ENCODE measurements at places on chromosomes 1 and 21.
A peak's percentile ranks its signal among the peaks of the same experiment; 100 is the strongest.

- DNase-seq = no peak
Observed at GRCh38 chr1:71916894-71917293, 365.4 kb downstream of the NEGR1 start.

- no peak for DNase-seq
Observed at GRCh38 chr1:76868916-76869315, 1.6 kb downstream of the ST6GALNAC5 start.

GRCh38 chr1:245512980-245513578 is 358.3 kb downstream of the KIF26B start:
- no peak for DNase-seq

DNA sequence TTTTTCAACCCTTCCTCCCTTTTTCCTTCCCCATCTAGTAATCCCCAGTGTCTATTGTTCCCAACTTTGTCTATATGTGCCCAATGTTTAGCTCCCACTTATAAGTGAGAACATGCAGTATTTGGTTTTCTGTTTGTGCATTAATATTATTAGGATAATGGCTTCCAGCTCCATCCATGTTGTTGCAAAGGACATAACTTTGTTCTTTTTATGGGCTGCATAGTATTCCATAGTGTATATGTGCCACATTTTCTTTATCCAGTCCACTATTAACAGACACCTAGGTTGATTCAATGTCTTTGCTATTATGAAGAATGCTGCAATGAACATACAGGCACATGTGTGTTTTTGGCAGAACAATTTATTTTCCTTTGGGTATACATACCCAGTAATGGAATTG is 121.0 kb upstream of the C1orf105 start:
- no peak for DNase-seq

GRCh38 chr1:40870135-40870728 is 8.1 kb upstream of the CITED4 start:
- no peak for DNase-seq

DNA sequence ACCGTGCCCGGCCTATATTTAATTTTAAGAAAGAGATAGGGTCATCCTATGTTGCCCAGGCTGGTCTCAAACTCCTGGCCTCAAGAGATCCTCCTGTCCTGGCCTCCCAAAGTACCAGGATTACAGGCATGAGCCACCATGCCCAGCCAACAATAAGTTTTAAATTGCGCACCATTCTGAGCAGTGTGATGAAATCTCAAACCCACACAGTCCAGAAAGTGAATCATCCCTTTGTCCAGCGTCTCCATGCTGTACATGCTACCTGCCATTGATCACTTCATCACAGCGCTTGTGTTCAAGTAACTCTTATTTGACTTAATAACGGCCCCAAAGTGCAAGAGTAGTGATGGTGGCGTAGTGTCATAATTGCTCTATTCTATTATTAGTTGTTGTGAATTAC is 75.4 kb downstream of the APP start:
- no peak for DNase-seq

DNA sequence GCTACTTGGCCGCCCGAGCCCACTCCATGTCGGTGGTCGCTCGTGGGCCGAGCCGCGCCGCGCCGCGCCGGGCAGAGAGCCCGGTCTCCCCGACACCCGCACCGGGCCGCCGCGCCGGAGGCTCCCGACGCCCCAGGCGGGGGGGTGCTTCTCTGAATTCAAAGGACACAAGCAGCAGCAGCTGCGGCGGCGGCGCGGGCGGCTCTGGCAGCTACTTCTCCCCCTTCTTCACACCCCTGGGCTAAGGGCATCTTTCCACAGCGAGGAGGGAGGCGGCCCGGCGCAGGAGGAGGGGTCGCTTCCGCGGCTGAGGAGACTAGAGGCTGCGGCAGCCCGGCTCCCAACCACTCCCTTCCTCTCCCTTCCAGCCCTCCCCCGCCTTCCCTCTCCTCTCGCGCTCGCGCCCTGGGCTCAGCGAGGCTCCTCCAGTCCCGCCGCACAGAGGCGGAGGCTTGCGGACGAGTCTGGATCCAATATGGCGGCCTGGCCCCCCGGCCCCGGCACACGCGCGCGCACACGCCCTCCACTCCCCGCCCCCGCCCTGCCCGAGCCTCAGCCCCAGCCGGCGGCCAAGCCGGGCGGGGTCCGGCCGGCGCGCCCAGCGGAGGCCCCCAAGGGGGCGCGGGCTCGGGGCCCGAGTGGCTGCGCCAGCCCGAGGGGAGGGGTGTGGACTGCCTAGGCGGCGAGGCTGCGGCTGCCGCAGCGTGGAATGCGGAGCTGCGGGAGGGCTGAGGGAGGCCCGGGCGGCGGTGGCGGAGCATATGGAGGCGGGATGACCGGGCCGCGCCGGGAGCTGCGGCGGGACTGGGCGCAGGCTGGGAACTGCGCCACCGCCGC is at the start of gene CDC42BPA:
TSS of gene CDC42BPA (minus strand) at position 477 of the 837 bp plus-strand sequence. CDS start 1,310 bp downstream, outside the sequence.
- peak; percentile 54 for DNase-seq

DNA sequence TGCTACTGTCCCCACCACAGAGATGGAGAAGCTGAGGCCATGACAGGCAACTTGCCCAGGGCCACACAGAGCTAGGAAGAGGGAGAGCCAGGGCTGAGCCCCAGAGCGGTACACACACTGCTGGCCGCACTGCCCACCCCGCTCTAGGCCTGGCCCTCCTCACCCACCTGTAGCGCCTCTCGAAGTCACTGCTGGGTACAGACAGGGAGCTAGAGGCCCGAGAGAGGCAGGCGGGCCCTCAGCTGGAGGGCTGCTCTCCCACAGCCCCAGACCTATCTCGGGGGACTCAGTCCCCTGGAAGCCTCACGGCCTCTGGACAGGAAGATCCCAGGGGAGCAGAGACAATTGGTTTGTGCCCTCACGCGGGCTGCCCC is 17.3 kb upstream of the PLEKHG5 start:
- no peak for DNase-seq

- no peak for DNase-seq
Observed at GRCh38 chr21:31720739-31721138, 11.2 kb downstream of the SCAF4 start.

DNA sequence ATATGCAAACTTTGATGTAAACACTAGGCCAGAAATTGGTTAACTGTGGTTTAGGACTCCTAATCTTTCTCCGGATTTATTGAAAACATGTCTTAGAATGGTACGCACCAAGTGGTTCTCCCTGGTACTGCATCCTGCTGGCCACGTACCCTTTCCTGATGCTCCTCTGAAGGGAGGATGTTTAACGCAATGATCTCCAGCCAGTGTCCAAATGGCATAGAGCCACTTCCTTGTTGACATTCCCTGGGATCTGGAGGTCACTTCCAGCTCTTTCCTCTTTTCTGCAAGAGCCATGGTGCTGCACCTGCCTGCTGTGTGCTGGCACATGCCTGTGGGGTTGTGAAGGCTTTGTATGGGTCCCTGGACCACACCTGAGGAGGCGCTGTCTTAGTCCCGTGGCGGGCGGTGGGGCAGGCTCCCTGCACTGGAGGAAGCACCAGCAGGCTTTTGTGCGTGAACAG is 53.9 kb downstream of the GALNT2 start:
- peak; percentile 40 for DNase-seq

- no peak for DNase-seq
Observed at GRCh38 chr21:37636152-37636860, 269.7 kb downstream of the DYRK1A start.

- no peak for DNase-seq
Observed at GRCh38 chr1:215421744-215422143, 145.4 kb upstream of the KCTD3 start.

DNA sequence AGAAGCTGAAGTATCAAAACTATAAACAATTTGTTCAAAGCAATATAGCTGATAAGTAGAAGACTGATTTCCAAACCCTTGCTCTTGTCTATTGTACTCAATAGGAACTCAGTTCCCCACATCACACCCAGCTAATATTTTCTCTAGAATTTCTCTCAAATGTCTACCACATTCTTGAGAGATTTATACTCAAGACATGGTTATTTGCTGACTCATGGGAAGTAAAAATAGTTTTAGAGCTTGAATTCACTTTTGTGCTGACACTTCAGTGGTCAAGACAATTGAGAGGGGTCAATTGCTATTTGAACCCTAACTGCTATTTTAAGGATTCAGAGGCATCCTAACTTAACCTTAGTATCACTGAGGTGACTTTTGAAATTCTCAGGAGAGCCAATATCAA is 99.0 kb downstream of the TNNI3K start:
- DNase-seq = no peak

DNA sequence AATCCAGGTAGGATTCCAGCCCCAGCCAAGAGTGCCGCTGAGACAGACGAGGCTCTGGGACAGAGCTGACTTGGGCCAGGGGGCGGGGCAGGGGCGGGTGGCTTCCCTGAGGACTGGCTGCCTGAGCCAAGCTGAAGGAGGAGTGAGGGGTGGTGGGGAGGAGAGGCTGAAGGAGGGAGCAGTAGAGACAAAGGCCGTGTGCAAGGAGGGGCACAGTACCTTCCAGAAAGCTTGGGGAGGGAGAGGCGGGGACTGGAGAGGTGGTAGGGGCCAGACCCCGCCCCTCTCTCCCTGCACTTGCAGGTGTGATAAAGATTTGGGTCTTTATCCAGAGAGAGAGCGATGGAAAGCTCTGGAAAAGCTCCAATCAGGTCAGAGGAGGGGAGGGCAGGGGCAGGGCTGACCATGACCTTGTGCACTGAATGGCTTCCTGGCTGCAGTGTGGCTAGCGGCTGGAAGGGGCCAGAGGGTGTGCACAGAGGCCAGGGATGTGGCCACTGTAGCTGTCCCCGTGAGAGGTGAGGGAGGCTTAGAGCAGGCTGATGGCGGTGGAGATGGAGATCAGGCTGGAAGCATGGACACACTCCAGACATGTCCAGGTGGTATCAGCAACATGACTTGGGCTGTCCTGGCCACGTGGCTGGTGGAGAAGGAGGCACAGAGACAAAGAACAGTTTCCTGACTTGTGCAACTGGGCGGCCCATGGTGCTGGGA is 6.7 kb upstream of the EPHA8 start:
- DNase-seq = no peak

- no peak for DNase-seq
Observed at GRCh38 chr1:6519935-6520671, 28.6 kb upstream of the PLEKHG5 start.

- peak; percentile 17 for DNase-seq
Observed at GRCh38 chr1:89363638-89364536, at the start of gene GBP6. Gene GBP6 (plus strand): TSS chr1:89364059. CDS start chr1:89368552, 4,493 bp downstream.

GRCh38 chr1:98688110-98688739 is 26.7 kb downstream of the SNX7 start:
- no peak for DNase-seq

GRCh38 chr21:28252928-28253327 is 739.7 kb downstream of the LTN1 start:
- no peak for DNase-seq

DNA sequence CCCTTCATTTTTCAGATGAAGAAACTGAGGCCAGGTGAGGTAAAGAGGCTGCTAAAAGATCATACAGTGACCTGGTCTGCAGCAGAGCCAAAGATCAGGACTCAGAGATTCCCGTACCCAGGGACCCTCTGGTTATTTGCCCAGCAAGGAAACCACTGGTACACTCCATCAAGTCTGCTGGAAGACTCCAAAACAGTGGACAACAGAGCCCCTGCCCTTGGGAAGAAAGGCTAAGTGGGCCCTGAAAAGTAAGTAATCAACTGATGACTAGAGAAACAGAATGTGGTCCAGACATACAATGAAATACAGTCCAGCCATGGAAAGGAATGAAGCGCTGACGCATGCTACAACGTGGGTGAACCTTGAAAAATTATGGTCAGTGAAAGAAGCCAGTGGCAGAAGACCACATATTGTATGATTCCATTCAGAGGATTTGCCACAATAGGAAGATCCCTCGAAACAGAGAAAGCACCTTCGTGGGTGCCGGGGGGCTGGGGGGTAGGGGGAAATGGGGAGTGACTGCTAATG is 106.4 kb downstream of the ETS2 start:
- no peak for DNase-seq

- peak; percentile 79 for DNase-seq
Observed at GRCh38 chr1:207499573-207499972, 3.6 kb downstream of the CR1 start.

DNA sequence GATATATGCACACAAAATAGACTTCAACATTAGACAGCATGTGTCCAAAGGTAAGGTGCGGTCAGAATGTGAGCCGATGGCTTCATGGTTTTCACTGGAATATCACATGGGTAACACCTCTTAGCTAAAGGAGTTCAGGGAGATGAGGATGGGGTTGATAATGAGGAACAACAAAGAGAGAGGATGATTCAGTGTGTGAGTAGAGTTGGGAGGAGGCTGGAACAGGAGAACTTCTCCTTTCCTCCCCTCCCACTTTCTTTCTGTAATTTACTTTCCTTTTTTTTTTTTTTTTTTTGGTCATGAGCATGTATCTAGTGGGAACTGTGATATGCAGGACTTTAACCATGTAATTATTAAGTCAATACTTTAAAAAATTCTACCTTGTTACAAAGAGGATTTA is 99.4 kb downstream of the FASLG start:
- DNase-seq = no peak

Data from activated CD4-positive, alpha-beta T cell treated with anti-CD3 and anti-CD28 coated beads for 48 hours (primary cell).